ENCODE measurements at places on chromosomes 7 and 10. TPM values are rescaled to one million over a fixed set of nuclear protein-coding genes. Genes with fewer than 3 reads are reported as not detected.

FZD8 gene
- total RNA-seq = 0.22 TPM

TMEM213 gene
- not detected for total RNA-seq

GRCh38 chr7:149427096-149427680 lies 33.7 kb downstream of the ZNF777 start:
- peaks cover 3% of the 10 kb centered on the region for H3K27me3 ChIP-seq
- H3K36me3 ChIP-seq = peaks cover 27% of the 10 kb centered on the region
- H3K27ac ChIP-seq = no peak overlapping the region
- no peak for DNase-seq
- peaks cover 19% of the 10 kb centered on the region for H3K4me1 ChIP-seq

DNA sequence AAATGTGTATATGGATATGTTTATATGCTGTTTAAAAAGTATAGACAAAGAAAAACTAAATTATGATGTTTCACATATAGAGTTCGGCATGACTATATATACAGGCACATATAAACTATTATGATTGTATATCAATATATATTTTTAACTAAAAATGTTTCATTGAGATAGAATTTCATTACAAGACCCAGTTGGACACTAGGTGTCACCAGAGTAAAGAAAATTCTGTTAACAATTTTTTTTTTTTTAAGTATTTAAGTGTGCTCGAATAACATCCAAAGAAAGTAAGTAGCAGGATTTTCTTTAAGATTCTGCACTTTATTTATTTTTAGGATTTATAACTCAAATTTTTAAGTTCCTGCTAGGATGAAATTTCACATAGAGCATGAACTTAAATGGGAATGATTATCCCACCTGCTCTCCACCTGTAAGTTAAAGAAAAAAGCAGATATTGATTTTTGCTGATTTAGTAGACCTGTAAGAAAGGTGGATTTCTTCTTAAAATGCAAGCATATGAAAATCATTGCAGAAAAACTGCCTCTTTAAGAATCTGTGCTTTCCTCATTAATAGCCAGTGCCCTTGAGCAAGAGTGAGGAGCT lies 961.5 kb downstream of the PCDH15 start:
- no peaks in the 10 kb centered on the region for H3K4me1 ChIP-seq
- no peak overlapping the region for H3K4me3 ChIP-seq
- H3K36me3 ChIP-seq = no peaks in the 10 kb centered on the region
- DNase-seq = no peak
- H3K27ac ChIP-seq = no peak overlapping the region

DNA sequence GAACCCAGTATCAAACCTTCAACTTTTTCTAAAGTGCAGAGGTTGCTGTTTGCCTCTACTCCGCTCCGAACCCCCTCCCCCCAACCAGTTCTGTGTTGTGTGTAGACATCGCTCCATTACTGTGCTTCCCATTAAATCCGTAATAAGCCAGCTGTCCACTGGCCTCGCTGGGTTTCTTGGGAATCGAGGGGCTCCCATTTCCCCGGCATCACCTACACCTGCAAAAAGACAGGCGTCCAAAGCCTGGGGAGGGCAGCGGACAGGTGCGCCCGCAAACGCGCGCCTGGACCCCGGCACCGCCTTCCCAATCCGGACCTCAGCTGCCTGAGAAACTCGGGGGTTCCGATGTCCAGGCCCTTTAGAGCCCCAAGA lies 631 bp downstream of the RTKN2 start:
- H3K27ac ChIP-seq = peak overlapping the region; percentile 73
- peaks cover 37% of the 10 kb centered on the region for H3K27me3 ChIP-seq
- peak overlapping the region; percentile 79 for H3K4me3 ChIP-seq
- H3K36me3 ChIP-seq = no peaks in the 10 kb centered on the region

DNA sequence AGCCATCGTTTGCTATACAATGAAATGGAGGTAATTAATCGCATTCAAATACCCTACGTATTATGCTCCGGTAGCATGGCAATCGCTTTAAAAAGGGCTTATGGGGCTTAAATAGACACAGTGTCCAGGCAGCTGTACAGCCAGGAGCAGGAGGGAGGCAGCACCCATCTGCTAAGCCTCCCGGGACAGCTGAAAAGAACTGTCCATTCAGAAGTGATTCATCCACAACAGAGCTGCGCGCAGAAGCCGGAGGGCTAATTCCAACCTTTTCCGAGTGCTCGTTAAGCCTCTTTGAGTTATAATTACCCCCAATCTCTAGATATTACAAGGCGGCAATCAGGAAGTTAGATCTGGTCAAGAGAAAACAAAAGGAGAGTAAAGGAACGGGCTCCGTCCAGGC lies 58.3 kb downstream of the DPYSL4 start:
- H3K27ac ChIP-seq = no peak overlapping the region
- peaks cover 1% of the 10 kb centered on the region for H3K4me1 ChIP-seq
- H3K27me3 ChIP-seq = no peaks in the 10 kb centered on the region
- no peaks in the 10 kb centered on the region for H3K36me3 ChIP-seq
- H3K4me3 ChIP-seq = no peak overlapping the region

DNA sequence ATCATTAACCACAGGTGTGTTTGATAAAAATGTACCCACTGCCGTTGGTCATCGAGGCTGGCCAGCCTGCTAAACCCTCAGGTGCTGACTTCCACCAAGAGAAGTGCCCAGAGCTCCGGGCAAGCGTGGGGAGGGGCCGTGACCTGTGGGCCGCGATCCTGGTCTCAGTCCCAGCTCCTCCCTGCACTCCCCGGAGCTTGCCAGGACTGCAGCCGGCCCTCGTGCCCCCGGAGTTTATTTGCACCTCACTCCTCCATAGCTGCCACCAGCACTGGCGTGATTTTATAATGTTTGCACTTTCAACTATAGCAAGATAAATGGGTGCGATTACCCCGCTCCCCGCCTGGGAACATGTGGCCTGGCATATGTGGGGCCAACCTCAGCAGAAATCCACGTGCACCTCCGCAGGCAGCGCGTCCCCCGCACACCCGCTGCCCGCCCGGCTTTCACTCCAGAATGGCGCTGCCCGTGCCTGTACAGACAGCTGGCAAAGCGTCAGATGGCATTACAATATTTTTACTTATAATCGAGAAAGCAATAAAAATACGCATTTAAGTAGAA lies 30.8 kb downstream of the UNCX start:
- DNase-seq = no peak
- H3K4me1 ChIP-seq = no peaks in the 10 kb centered on the region
- H3K4me3 ChIP-seq = no peak overlapping the region
- no peak overlapping the region for H3K27ac ChIP-seq

DNA sequence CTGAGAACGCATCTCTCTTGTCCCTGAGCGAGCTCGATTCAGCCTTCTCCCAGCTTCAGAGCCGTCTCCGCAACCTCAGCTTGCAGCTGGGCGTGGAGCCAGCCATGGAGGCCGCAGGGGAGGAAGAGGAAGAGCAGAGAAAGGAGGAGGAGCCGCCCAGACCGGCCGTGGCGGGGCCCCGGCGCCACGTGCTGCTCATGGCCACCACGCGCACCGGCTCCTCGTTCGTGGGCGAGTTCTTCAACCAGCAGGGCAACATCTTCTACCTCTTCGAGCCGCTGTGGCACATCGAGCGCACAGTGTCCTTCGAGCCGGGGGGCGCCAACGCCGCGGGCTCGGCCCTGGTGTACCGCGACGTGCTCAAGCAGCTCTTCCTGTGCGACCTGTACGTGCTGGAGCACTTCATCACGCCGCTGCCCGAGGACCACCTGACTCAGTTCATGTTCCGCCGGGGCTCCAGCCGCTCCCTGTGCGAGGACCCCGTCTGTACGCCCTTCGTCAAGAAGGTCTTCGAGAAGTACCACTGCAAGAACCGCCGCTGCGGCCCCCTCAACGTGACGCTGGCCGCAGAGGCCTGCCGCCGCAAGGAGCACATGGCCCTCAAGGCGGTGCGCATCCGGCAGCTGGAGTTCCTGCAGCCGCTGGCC lies 43.2 kb downstream of the CHST3 start:
- H3K27ac ChIP-seq = no peak overlapping the region
- H3K36me3 ChIP-seq = no peaks in the 10 kb centered on the region
- H3K4me1 ChIP-seq = no peaks in the 10 kb centered on the region
- no peak for DNase-seq

DNA sequence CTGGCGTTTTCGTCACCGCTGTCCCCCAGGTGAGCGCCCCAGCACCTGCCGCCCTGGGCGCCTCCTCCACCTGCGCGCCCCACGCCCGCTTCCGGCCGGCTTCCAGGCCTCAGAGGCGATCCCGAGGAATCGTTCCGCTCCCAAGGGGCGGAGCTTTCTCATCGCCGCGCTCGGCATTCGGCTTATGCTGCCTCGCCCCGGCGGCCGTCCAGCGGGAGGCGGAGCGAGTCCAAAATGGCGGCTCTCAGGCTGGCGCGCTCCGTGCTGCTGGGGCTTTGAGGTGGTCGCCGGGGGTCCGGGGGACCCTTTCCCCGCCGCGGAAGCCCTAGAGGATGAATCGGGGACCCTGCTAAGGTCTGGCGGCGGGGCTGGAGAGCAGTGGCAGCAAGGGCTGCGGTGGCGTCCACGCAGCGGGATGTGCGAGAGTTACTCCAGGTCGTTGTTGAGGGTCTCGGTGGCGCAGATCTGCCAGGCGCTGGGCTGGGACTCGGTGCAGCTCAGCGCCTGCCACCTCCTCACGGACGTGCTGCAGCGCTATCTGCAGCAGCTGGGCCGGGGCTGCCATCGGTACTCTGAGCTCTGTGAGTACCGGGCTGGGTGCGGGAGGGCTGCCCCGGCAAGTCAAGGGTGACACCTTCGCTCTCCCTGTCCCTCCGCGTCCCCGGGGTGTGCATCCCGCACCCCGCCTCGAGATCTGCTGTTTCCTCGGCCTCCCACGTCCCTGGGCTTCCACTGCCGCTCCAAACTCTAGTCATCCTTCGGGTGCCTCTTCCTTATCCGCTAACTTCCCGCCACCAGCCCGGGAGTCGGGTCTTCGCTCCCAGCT lies at the start of gene TAF3:
Gene TAF3, plus strand, starts transcription at position 211 of the 826 bp plus-strand sequence. Its CDS starts 205 bp downstream, at position 416.
- peaks cover 5% of the 10 kb centered on the region for H3K36me3 ChIP-seq
- H3K4me3 ChIP-seq = peak within 1 kb of the TSS; percentile 92
- peak; percentile 93 for DNase-seq

All from activated CD4-positive, alpha-beta T cell treated with anti-CD3 and anti-CD28 coated beads, Interleukin-2, amount 10 ng/mL, durations not matched to agents 7 days and 5 days (primary cell).